ENCODE measurements at places on chromosomes 7 and 10.

DNA sequence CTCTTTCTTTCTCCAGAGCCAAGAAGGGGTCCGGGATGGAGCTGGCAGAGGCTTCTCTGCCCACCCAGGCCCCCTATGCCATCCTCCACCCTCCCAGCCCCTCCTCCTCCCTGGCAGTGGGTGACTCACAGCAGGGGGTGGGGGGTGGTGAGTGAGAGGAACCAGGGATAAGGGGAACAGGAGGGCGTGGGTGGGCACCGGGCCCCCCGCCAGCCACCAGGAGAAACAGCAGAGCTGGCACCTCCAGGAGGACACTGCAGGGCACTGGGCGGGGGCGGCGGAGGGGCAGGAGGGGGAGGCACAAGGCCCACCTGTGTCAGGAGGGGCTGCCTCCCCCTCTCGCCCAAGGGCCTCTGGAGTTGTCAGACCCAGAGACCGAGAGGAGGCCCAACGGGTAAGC, 56.0 kb downstream of the CAMK2B start:
- no peak for DNase-seq

DNA sequence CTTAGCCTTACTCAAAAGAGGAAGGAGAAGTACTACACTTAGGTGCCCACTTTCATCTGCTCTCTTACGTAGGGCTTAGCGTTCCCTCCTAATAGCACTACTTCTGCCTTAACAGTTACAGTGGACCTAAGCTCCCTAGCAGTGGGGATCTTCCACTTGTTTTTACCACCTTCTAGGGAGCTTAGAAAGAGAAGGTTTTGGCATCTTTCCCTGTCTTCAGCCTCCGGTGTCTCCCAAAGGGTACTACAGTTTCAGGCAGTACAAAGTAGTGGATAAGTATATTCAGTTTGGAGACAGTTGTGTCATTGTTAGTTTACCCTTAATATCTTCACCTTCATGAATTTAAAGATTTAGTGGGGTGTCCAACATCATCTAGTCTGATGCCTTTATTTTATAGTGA, 14.6 kb downstream of the CHRM2 start:
- no peak for DNase-seq

DNA sequence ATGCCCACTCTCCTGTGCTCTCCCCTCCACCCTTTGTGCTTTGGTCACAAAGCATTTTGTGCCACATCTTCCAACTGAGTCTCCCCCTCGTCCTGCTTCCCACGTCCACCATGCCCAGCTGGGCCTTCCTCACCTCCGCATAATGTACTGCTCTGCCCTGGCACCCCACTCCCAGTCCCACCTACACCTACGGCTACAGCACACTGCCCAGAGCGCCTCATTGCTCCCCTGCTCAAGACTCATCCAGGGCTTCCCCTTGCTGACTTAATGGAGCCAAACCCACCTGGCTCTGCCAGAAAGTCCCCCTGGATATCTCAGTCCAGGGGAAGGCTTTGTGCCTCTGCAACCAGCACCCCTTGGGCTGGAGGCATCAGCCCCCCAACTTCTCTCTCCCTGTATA, 299.2 kb upstream of the ZMIZ1 start:
- no peak for DNase-seq

GRCh38 chr10:44950326-44951225, 9.0 kb upstream of the RASSF4 start:
- DNase-seq = no peak

- no peak for DNase-seq
Observed at GRCh38 chr10:117312430-117312829, 62.8 kb downstream of the PDZD8 start.

GRCh38 chr10:130713731-130714130, 577.5 kb downstream of the GLRX3 start:
- DNase-seq = no peak

- DNase-seq = no peak
Observed at GRCh38 chr10:114855776-114856543, 34.4 kb downstream of the FHIP2A start.

- DNase-seq = peak; percentile 21
Observed at GRCh38 chr7:56105508-56105907, 768 bp downstream of the CHCHD2 start.

- DNase-seq = no peak
Observed at GRCh38 chr10:79093658-79094411, 25.1 kb downstream of the ZMIZ1 start.

DNA sequence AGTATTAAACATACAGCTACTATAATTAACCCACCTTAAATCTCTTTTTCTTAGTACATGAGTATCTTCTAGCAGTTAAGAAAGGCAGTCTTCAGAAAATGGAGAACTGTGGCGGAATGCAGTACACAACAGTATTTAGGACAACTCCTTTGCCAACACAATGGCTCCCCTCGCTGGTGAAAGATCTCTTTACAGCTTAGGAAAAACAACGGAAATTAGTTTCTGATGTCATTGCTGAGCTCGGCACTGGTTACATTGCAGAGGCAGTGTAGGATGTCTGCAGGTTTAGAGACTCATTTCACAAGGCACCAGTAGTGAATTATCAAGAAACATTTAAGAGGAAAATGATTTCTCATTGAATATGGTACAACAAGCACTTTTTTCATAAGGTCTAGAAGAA, 43.4 kb downstream of the GLRX3 start:
- DNase-seq = peak; percentile 21

DNA sequence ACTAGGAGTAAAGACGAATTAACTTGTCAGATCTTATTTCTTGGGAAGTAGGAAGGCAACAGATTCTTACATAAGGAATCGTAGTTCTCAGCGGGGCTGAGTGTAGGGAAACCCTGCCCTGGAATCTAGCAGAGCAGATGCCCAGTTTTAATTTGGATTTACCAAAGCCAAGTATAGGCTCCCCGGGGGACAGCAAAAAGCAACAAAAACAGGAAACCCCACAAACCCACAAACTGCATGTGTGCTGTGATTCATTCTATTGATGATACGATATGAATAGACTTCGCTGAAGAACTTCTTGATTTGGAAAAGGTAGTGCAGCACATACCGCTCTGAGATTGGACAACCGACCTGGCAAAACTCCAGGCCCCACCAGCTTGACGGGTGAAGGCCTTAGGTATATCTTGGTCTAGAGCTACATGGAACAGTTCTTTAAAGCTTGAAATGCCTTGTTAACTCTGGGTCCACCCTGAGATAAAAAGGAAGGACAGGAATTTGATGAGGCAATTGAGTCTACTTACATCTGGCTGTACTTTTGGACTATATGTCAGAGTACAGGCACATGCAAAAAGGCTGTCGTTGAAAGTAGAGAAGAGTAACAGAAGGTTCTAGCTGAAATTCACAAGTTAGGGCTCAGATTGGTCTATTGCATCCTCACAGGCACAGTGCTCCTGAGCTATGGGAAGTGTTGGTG, 49.1 kb downstream of the STRA8 start:
- DNase-seq = no peak

DNA sequence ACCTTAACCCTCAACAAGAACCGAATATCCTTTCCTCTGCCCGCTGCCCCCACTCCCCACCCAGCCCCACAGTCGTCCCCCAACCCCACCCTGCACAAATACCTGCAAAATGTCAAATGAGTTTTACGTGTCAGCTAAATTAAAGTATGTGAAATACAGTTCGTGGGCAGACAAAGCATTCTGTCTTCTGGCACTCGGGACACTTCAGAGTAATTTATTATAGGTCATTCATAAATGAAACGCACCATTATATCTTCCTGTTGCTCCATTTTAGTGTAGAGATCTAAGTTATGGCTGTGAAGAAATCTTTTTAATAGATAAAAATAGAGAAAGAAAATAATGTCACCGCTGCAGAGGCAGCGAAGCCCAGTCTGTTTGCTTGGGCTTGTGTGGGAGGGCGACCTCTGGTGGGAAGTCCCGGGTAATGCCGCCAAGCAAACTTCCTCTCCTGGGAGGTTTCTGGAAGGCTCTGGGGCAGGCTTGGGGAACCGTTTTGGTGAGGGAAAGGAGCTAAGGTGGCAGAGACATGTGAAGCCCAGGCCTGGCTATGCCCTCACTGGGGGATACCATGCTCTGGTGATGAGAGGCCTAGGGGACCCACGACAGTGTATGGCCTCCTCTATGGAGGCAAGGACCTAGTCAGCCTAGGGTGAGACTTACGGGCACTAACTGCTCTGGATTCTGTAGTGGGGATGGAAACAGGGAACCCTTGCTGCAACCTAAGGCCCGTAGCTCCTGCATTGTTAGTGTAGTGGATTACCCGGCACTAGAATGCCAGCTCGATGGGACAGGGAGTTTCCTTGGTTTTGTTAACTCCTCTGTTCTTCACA, 604.9 kb downstream of the LRMDA start:
- peak; percentile 4 for DNase-seq

DNA sequence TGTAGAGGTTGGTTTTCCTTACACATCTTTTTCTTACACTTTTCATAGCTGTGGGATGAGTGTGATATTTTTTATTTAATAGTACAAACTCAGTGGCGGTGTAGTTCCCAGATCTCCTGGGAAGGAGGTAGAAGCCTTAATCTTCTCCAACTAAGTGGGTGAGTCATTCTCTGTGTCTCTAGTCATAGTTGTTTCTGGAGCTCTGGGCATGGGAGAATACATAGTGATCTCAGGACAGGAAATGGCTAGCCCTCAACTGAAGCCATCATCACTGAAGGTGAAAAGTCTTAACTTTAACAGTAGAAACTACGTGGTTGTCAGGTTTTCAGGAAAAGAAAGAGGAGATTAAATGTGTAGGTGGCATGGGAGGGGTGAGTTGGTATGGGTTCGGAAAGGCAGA, 319.4 kb upstream of the FZD8 start:
- DNase-seq = no peak

GRCh38 chr10:129075508-129075907, 391.5 kb upstream of the MGMT start:
- no peak for DNase-seq

- no peak for DNase-seq
Observed at GRCh38 chr7:120053390-120053961, 219.5 kb upstream of the KCND2 start.

GRCh38 chr10:78349911-78350663, 316.4 kb downstream of the RPS24 start:
- no peak for DNase-seq

GRCh38 chr10:124711145-124711544, 33.0 kb downstream of the FAM53B start:
- DNase-seq = no peak

GRCh38 chr7:17590221-17590620, 291.8 kb downstream of the AHR start:
- DNase-seq = no peak

- DNase-seq = no peak
Observed at GRCh38 chr7:29288181-29289091, 93.9 kb downstream of the CHN2 start.

DNA sequence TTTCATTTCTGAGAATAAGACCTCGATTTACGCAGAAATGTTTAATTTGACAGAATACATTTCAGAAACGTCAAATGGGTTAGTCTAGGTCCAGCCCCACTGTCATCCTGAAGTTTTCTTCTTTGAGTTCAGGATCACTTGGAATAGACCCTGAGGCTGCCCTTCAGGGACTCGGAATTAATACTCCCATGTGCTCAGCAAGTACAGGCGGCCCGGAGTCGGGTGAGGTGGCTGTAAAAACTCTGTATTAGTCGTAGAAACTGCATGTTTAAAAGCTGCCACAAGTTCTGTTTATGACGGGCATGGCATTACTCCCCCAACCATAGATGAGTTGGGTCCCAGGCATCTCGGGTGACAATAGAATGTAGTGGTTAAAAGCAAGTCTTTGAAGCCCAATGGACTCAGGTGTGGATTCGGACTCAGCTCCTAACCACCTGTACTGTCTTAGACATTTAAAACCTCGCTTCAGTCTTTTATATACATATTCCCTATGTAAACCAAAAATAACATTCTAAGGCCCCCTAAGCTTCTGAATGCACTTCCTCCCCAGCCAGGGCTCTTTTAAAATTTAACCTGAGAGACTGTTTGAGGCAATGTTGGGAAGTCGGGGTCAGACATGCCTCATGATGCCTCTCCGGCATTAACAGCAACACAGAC, 216.3 kb downstream of the ADARB2 start:
- no peak for DNase-seq

DNA sequence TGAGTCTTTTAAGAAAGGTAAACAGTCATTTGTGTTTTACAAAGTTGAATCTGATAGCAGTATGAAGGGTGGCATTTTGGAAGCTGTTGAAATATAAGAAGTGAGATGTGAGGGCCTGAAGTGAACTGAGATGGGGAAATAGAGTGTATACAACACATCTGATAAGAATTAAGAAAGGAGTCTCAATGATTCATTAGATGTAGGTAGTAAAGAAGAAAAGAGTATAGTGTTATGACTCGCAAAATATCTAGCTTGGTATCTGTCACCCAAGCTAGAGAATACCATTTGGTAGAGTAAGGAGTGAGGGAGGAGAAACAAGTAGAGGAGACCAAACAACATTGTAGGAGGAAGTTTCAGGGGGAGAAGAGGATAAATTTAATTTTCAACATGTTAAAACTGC, 5.3 kb downstream of the PTPN12 start:
- no peak for DNase-seq

GRCh38 chr7:73742338-73742752, 3.7 kb upstream of the ABHD11 start:
- DNase-seq = no peak

GRCh38 chr10:125208854-125209565, 48.6 kb upstream of the CTBP2 start:
- no peak for DNase-seq

DNA sequence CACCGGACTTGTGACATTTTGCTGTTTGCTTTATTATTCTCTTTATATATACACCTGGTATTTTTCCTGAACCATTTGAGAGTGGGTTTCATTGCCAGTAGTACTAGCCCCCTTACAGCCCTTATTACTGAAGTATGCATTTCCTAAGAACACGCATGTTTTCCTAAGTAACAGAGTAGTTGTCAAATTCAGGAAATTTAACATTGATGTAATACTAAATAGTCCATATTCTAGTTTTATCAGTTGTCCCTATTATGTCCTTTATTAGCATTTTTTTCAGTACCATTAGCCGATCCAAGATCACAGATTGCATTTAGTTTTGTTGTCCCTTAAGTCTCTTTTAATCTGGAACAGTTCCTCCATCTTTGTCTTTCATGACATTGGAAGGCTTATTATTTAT, 8.0 kb downstream of the KMT2E start:
- DNase-seq = no peak

GRCh38 chr10:102945962-102946361, 27.9 kb downstream of the CNNM2 start:
- no peak for DNase-seq

DNA sequence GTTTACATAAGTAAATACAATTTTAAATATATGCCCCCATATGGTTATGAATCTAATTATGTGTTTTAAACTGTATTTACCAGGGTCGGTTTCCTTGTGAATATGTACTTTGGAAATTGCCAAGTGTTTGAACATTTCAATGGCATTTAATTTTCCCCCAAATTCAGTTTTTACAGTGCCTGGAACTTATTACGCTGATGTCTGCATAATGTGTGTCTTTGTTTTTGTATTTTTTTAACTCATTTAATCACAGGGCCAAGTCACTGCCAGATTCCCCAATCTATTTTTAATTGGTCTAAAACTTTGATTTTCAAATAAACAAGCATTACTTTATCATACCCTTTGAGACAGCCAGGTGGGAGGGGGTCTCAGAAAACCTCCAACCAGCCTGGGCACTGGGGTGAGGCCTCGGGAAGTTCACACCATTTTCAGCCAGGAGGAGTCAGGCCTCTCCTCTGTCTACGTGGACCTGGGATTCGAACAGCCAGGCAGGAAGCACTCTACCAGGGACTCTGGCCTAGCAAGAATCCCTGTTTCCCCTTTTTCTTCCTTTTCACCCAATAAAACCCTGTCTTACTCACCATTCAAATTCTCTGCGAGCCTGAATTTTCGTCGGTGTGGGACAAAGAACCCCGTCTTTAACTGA, 151.5 kb upstream of the COL1A2 start:
- DNase-seq = no peak

GRCh38 chr10:117547716-117548668, 5.4 kb downstream of the EMX2 start:
- no peak for DNase-seq

GRCh38 chr7:24898691-24899090, 81.3 kb downstream of the OSBPL3 start:
- DNase-seq = no peak
